ENCODE measurements at places on chromosomes 2 and 18.

DNA sequence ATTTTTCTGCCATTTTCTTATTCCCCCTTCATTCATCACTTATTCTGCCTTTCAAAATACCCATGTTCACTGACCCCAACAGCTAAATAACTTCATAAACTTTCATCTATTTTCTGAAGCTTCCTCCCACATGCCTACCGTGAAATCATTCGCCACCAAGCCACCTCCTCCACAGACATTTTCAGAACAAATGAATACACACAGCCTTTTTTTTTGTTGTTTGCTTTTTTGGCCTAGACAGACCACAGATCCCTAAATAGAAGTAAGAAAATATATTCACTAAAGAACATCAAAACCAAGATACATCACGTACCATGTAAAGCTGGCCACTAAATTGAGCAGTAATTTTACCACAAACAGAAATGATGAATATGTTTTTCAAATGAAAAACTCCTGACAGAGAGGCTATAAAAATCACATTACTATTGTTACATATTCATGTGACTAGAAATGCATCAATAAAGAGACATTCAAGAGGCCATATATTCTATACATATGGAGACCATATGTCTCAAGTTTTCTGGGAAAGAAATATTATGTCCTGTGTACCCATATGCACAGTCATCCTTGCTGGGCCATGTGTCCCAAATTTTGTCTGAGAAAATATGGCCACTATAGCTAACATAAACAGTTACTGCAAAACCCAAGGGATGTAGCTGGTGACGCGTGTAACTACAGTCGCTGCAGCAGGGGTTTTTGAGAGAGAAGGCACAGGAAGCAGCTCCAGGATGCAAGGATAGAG, 200.3 kb downstream of the FBXO15 start:
- no peak for DNase-seq

DNA sequence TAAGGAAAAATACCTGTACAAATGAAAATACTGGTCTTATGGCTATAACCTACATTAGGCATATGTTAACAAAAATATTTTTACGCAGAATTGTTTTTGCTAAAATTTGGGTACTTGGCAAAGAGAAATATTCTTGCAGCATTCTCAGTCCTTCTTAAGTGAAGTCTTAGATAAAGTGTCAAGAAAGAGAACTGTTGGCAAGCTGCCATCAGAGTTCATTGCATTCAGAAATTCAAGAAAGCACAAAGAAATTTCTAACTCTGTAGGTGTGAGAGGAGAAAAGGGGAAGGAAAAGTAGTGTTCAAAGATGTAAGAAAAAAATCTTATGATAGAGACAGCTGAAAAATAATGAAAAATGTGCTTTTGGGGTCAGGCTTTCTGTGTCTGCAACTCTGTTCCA, 86.7 kb downstream of the IRS1 start:
- DNase-seq: no peak

- DNase-seq: peak; percentile 12
Observed at GRCh38 chr2:31233231-31233630, 721 bp upstream of the EHD3 start.

- no peak for DNase-seq
Observed at GRCh38 chr18:21210784-21211183, 31.2 kb upstream of the GREB1L start.

DNA sequence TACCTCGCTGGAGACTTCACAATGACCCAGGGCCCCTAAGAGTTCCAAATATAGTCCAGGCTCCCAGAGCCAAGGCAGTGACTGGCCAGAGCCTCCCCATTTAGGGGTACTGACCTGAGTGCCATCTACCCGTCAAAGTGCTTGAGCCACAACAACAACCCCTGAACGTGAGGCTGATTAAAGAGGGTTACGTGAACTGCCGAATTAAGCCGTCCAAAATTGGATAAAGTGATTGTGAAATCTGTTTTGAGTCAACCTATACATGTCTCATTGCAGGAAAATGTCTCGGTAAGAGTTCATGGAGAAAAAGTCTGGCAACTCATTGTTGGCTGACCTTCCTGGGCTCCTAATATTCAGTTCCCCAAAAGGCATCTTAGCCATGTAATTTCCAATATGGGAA, 116.3 kb downstream of the TTC32 start:
- DNase-seq: no peak

- DNase-seq: peak; percentile 31
Observed at GRCh38 chr18:65755616-65756015, 4.8 kb downstream of the CDH7 start.

- DNase-seq: no peak
Observed at GRCh38 chr2:99597616-99598015, 107.8 kb upstream of the REV1 start.

DNA sequence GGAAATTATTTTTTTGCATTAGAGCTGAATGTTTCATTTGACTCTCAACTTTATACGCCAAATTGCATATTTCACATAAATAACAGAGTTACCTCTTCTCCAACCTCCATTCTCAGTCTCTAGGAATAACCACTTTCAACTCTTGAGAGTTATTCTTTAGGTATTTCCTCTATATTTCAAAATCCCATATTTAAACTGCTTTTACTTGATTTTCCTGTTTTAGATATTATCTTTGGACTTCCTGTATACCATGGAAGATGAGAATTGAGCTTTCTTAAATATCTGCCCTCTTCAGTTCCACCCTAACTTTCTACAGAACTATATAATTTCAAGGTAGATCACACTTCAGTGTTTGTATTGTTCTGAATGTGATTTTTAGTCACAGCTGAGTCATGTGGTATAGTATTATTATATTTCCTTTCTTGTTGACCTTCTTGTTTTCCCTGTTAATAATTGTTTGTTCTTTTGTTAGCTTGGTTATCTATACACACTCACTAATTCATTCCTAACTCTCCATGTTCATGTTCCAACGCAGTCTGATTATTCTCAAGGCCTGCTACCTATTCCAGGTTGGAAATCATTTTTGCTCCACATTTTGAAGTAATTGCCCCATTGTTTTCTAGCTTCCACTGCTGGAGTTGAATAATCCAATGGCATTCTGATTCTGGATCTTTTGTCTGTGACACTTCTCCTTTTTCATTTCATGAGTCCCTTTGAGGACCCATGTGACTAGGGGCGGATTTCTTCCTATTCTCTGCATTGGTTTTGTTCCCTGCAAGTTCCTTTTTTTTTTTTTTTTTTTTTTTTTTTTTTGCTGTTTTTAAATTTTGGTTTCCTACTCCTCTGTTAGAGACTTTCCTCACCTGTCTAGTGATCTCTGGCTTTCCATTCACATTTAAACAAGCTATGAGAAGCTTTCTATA, 156.8 kb upstream of the RBMS1 start:
- no peak for DNase-seq

DNA sequence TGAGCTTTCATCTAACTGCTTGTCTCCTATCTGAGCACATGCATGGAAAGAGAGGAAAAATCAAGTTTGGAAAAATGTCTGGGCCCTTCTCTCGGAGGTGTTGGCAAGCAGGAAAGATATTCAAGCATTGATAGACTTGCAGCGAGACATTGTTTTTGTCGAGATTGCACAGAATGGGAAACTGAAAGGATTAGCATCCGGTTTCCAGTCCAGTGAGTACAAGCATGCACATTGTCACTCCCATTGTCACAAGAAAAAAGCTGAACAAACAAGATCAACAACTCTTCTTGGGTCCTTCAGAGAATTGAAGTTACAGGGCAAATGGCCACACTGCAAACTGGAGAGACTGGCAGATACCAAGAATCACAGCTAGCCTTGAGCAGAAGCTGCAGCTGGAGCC, 19.6 kb upstream of the MC5R start:
- DNase-seq: no peak

GRCh38 chr2:45543257-45543656, 67.8 kb downstream of the SRBD1 start:
- DNase-seq: no peak

DNA sequence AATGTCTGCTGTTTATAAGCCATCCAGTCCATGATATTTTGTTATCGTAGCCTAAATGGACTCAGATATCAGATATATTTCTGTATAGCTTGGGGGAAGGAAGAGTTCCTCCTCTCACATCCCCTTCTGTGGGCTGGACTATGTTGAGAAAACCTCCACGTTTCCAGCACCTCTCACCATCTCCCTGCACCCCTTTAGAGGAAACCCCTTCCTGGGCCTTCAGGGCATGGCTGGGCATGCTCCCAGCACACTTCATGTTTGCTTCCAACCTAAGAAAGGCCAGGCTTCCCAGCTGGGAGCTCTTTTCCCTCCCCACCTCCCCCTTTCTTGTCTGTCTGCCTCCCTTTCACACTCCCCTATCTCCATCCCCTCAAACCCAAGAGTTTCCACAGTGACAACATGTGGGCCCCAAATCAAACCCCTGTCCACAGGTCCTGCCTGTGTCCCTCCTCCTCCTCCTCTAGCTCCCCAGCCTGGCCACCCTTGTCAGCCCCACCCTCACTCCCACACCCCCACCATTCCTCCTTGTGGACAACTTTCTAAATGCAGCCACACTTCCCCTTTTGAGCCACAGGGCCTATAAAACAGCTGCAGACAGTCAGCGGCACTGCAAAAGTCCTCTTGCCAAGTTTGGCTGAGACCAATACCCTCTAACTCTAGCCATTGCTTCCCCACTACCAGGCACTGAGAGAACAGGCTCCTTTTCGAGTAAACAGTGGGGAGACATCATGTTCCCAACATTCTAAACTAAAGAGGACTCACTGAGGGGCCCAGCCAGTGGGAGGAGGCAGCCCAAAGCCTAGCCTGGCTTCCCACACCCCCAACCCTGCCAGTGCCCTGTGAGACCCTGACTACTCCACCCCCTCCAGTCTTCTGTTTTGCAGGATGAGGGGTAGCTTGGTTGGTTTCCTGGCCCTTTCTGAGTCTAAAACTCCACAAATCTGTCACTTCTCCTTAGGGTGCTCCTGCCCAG, 120.5 kb downstream of the ZFP36L2 start:
- DNase-seq: no peak

DNA sequence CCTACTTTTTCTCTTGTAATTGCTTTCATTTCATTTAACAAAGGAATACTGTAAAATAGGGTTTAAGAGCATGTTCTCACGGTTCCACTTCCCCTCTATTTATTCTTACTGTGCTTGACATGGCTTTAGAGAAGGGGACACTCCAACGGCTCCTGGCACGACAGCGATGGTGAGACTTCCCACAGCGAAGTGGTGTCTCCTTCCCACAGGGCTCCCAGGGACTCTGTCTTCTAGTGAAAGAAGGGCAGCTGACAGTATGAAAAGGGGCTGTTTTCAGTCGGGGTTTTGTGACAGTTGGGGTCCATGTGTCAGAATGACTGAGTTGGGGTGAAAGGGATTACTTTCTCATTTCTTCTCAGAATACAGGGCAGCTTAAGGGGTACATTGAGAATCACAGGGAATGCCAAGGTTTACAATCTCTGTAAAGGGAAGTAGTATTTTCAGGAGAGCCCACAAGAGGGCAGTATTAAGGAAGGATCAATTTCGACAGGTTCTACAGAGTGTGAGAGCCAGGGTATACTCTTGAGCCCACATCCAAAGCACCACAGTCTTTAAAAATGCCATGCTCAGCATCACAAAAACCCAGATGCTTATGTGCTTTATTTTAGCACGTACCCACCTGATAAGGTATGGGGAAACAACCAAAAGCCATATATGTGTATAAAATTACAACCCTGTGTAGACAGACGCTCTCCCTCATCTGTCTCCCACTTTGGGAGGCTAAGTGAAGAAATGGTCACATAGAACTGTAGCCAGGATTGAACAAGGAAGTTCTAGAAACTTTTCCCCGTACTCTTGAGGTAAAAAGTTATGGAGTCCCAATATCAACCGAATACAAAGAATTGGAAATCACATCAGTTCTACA, 31.3 kb upstream of the RAPGEF4 start:
- DNase-seq: peak; percentile 15

DNA sequence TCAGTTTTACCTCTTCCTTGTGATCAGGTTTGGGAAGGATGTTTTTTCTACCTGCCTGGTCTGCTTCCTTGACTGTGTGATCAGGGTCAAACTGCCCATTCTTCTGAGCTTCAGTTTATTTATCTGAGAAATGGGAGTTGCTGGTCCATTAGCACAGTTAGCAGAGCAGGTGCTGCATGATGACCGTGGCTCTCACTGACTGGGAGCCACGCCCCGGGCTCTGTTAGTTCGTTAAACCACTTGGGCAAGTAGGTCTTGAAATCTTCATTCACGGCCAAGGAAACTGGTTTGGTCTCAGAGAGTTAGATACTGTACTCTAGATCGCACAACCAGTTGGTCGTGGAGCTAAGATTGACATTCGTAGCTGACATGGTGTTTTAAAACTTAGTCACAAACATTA, 41.7 kb downstream of the INPP5D start:
- DNase-seq: no peak

GRCh38 chr2:50895041-50895440, 136.9 kb downstream of the NRXN1 start:
- no peak for DNase-seq

GRCh38 chr18:54825601-54826344, 2.5 kb upstream of the RAB27B start:
- DNase-seq: no peak

DNA sequence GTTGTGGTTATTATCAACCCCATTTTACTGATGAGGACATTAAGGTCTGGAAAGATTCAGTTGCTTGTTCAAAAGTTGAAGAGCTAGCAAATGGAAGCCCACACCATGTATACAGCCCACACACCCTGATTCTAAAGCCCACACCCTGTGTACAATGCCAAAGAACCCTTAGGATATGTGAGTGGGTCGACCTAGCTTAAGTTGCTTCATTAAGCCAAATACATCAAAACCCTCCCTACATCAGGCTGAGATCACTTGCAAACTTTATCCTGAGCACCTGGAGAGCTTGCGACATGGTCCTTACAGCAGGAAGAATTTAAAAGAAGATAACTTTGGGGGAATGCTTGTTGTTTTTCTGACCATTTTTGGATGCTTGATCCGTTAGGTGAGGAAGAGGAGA, 435 bp upstream of the ARHGAP25 start:
- no peak for DNase-seq

DNA sequence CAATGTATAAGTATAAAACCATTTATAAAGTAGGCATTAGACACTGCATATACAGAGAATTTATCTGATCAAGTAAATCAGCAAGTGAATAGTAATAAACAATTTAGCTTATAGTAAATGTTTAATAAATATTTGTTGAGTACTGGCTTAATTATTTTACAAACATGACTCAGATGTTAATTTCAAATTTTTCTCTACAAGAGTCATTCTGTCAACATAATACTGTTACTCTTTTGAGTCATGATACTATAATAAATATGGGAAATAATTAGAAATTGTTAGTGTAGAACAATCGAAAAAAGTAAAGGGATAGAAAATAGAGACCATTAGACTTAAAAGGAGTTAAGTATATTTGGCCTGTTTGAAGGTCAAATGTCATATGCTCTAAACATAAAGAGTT, 133.6 kb upstream of the MC4R start:
- DNase-seq: no peak

DNA sequence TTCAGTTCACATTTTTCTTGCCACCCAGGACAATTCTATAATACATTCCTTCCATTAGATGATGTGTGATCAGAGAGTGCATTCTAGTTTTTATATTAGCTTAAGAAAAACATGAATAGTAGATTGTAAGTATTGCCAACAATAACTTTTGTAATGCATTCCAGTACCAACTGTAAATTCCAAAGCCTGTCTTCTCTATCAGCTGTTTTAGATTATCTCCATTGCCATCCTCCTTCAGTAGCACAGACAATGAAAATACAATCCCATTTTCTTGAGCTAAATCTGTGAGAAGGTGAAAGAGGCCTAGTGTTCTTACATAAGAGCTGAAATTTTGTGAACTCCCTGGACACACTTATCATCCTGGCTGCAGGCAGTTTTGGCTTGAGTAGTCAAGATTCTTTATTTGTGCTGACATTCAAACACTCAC, 103.9 kb downstream of the CCBE1 start:
- DNase-seq: no peak
